WTC11 (cell line): ENCODE measurements at places on chromosomes 5 and 9. TPM values are rescaled to one million over a fixed set of nuclear protein-coding genes. Genes with fewer than 3 reads are reported as not detected.

Gene FOXD4
- 0.13 to 0.25 TPM (median 0.21 TPM) in 3 replicates for total RNA-seq

Gene PCDHGA4
- 3.4 to 3.9 TPM (median 3.5 TPM) in 3 replicates for total RNA-seq

- H3K36me3 ChIP-seq = no peaks in the 10 kb centered on the region
- H3K27ac ChIP-seq = no peak overlapping the region
- DNase-seq = peak; percentile 78
Observed at GRCh38 chr5:141951332-141951781, 6.6 kb downstream of the PCDH12 start.

- DNase-seq = peak; percentile 64
- H3K4me3 ChIP-seq = no peak overlapping the region
- peaks cover 4% of the 10 kb centered on the region for H3K4me1 ChIP-seq
- H3K27me3 ChIP-seq = peaks cover 6% of the 10 kb centered on the region; the same call in 1 of the 2 replicates
- H3K36me3 ChIP-seq = peaks cover 4% of the 10 kb centered on the region
- H3K27ac ChIP-seq = no peak overlapping the region
Observed at GRCh38 chr9:36788534-36788933, 215.8 kb downstream of the MELK start.

Gene AHRR
- 4.5 to 9.7 TPM (median 7.0 TPM) in 3 replicates for total RNA-seq

DNA sequence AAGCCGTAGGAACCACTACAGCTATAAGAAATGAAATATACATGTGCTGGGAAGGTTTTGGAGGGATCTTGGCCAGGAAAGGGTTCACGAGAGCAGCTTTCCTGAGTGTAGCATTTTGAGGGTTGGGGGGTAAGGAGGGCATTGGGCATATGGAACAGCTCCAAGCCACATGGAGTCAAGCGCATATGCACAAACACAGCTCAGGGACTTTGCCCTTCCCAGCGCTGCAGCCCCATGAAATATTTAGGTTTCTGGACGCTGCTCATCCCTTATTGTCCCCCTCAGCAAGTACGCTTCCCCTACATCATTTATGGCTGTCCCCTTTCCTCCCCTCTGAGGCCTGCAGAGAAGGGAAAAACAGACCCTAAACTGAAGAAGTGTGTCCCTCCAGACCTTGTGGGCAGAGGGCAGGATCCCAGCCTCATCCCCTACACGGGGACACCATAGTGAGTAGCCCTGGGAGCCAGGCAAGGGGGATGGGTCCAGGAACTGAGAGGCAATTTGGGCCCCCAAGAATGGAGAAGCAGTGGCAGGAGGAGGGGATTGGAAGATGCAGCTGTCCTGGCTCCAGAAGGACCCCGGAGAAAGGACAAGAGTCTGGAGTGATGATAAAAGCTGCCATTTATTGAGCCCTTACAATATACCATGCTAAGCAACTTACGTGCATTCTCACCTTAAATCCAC lies 33.7 kb downstream of the PCDH1 start:
- H3K27me3 ChIP-seq = no peaks in the 10 kb centered on the region
- peaks cover 92% of the 10 kb centered on the region for H3K4me1 ChIP-seq
- peaks cover 6% of the 10 kb centered on the region for H3K36me3 ChIP-seq
- H3K27ac ChIP-seq = peak overlapping the region; percentile 94
- no peak overlapping the region for H3K4me3 ChIP-seq

DNA sequence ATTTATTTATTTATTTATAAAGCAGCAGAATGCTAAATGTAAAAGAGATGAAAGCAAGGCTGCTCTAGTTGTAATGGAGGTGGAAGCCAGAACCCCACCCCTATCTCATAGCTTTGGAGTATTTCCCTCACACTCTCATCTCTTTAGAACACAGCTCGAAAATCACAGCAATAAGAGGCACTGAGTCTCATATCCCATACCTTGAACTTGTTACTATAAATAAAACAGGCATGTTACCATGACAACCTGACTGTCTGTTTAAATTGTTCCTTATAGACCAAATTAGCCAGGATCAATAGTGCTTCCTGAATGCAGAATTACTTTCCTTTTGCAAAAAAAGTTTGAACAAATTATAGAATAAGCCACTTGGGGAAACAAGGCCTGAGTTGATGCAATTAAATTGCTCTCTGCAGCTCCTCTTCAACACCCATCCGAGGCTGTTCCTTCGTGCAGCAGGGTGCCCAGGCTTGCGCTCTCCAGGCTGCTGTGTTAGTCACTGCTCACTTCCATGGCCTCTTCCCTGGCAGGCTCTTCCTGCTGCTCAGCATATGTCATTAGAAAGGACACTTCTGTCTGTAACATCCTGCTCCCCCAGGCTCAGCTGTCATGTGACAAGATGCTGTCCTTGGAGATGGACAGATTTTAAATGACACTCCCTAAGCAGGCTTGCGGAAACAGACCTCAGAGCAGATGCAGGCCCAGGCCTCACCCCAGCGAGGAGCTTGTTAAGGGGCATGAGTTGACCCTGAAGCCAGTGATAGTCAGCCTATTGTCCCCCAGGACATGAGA lies 120.2 kb downstream of the CARTPT start:
- no peaks in the 10 kb centered on the region for H3K27me3 ChIP-seq
- H3K36me3 ChIP-seq = no peaks in the 10 kb centered on the region
- no peak overlapping the region for H3K27ac ChIP-seq
- peaks cover 13% of the 10 kb centered on the region for H3K4me1 ChIP-seq

Gene SLC34A1
- total RNA-seq = not detected in 3 replicates

DNA sequence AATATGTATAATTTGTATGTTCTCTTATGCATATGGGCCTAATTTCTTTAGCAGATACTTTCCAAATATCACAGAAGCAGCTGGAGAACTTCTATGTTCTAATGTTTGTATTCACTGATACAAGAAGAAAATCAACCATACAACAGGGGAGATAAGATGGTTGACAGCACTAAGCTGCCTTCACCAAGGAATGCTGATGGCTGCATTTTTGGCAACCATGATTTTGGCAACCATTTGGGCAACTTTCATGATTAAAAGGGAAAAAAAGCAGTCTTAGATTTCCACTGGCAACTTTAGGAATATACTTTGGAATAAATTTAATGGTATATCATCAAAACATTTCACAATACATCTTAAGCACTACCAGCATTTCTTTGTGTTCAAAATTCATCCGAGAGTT lies 740.3 kb upstream of the CDH6 start:
- no peaks in the 10 kb centered on the region for H3K36me3 ChIP-seq
- H3K27ac ChIP-seq = no peak overlapping the region
- H3K4me3 ChIP-seq = no peak overlapping the region
- no peaks in the 10 kb centered on the region for H3K4me1 ChIP-seq
- no peaks in the 10 kb centered on the region for H3K27me3 ChIP-seq
- no peak for DNase-seq

GRCh38 chr5:88671106-88671504 lies 211.9 kb downstream of the MEF2C start:
- H3K27me3 ChIP-seq = peaks cover 100% of the 10 kb centered on the region
- H3K4me3 ChIP-seq = peak overlapping the region; percentile 76
- H3K36me3 ChIP-seq = no peaks in the 10 kb centered on the region
- H3K27ac ChIP-seq = no peak overlapping the region

DNA sequence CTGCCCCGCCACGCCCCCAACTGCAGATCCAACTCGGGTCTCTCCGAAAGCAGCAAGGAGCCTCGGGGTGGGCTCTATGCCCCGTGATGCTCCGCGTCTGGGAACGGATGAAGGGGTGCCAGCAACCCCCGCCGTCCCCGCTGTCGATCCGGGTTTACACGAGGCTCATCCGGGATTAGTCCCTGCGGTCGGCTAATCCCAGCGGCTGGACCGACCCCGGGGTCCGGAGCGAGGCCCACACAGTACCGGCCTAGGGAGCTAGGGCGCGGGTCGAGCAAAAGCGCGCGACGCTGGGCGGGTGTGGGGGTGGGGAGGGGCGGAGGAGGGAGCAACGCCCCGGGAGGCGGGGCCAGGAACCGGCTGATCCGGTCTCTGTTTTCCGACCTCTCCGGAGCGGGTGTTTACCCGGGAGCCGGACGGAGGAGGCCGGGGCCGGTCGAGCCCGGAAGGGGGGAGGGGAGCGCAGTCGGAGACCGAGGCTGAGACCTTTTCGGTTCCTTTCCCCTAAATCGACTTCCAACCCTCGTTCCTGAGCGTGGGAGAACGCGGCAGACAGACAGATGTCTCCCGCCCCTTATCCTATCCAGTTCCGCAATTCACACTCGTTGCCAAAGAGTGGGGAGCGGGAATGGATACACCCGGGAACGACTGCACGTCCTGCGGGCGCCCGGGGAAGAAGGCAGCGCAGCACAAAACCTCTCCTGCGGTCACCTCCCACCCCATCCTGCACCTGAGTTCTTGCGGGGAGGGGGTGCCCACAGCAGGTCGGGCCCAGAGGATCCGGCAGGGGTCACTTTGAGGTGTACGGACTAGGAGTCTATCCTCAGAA lies 28.6 kb downstream of the PCDH1 start:
- peaks cover 68% of the 10 kb centered on the region for H3K4me1 ChIP-seq
- H3K27ac ChIP-seq = peak overlapping the region; percentile 99
- H3K27me3 ChIP-seq = no peaks in the 10 kb centered on the region
- H3K36me3 ChIP-seq = peaks cover 6% of the 10 kb centered on the region
- H3K4me3 ChIP-seq = peak overlapping the region; percentile 73
- peak; percentile 94 for DNase-seq
